Caudate nucleus (tissue), 63 donors: ENCODE measurements at places on chromosomes 2 and 18.

DNA sequence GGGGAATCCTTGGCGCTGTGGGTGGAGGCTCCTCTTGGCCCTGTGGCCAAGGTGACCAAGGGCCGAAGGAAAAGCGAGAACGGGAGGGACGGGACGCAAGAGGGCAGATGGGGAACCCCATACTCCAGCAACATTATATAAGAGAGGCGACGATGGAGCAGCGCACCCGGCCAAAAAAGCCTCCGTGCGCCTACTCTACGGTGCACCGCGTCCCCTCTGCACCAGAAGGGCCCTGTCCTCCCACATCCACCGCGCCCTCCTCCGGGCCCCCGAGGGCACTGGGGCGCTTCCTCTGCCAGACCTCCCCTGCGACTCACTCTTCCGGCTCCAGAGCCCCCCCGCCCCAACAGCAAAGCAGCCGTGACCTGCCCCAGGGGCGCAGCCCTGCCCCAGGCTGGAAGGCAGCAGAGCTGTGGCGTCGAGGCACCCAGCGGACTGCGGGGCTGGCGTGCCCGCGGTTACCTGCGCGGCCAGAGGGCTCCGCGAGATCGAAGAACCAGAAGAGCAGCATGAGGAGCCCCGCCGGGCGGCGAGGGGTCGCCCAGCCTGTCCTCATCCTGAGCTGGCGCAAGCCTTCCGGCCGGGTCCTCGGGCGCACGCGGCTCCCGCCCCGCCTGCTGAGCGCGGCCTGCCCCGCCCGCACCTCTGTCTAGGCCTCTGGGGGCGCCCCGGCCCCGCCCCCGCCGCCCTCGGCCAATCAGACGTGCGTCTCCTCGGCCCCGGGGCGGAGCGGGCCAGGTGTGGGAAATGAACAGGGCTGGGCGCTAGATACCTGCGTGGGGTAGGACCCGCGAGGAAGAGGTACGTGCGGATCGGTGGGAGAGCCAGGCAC, 106.3 kb upstream of the CD302 start:
- peak; percentile 19 for DNase-seq

GRCh38 chr2:211204902-211205301, 648.5 kb downstream of the CPS1 start:
- no peak for DNase-seq

- DNase-seq, result no peak
Measured at GRCh38 chr18:8260319-8260718, 348.9 kb upstream of the RAB12 start.

GRCh38 chr2:222297600-222297935, 1.2 kb downstream of the PAX3 start:
- no peak for DNase-seq

DNA sequence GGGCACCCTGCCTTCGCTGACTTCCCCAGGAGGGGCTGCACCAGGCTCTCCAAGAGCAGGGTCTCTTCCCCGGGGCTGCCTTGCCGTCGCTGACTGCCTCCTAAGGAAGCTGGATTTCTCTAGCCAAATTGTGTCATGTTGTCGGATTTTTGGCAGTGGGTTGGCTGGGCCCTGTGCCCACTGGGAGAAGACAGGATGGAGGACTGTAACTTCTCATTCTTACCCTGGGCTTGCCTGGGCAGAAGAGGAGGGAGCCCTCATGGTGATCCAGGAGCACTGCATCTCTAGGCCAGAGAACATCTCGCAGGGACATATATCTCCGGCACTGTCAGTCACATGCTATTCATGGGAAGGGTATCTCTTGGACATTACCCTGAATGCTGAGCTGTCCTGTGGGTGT, 6.3 kb downstream of the MYO7B start:
- no peak for DNase-seq

GRCh38 chr2:205563646-205564045, 118.7 kb upstream of the NRP2 start:
- DNase-seq, result no peak

GRCh38 chr18:3265564-3266033, 3.7 kb downstream of the MYL12B start:
- DNase-seq, result no peak

GRCh38 chr18:30675493-30675892, 367.0 kb downstream of the DSC3 start:
- DNase-seq, result no peak

DNA sequence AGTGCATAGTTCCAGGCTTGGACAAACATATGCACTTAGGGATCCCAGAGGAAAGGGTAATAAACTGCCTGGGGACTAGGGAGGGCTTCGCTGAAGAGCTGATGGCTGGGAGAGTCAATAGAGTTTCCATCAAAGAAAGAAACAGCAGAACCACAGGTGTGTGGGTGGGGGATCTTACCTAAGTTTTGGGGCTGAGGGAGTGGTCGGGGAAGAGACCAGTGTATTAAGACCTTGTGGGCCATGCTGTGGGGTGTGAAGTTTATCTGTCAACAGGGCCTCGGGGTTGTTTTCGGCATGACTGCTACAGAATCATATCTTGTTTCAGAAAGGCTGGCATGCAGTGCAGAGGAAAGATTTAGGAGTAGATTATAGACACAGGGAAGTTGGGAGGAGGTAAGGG, 31.2 kb upstream of the GTF2A1L start:
- DNase-seq, result no peak

GRCh38 chr2:1544478-1545069, 131.3 kb downstream of the TPO start:
- no peak for DNase-seq

DNA sequence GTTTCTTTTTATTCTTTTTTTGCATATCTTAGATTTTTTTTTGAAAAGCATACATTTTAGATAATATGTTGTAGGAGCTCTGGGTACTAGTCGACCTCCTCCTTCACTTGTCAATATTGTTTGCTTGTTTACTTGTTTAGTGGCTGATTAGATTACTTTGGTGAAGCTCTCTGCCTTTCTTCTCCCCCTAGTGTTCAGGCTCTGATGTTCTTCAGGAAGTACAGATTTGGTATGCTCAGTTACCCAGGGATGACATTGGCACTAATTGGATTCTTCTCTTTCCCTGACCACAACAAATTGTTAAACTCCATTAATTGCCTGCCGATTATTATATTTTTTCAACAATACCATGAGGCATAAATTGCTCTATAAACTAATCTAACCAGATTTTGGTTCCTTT, 491.2 kb downstream of the SUCLG1 start:
- DNase-seq, result no peak

DNA sequence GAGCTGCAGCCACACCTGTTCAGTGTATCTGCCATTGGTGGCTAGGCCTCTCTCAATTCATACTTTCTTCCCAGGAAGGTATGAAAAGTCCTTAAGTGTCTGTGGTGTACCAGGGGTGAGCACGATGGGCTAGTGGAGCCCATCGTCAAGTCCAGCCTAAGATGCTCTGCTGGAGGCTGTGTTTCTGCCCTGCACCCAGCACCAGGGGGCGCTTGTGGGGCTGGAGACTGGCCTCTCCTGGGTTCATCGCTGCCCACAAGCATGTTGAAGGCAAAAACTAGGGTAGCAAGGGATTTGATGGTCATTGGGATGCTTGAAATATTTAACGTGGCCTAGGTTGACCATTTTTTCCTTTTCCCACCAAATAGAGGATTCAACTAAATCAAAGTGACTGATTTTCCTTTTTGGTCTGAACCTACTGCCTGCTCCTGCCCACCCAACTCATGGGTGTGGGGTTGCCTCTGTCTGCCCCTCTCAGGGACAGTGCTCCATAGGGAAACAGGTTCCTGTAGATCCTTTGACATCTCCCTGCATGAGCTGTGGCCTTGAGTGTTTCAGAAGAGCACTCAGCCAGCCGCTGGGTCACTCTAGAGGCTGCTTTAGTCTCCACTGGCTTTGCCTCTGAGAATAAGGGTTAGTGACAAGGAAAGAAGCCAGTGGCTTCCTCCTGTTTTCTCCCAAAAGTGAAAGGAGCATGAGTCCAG, 59.0 kb downstream of the TPGS2 start:
- no peak for DNase-seq

GRCh38 chr2:177711483-177712265, 319.1 kb downstream of the AGPS start:
- DNase-seq, result no peak

DNA sequence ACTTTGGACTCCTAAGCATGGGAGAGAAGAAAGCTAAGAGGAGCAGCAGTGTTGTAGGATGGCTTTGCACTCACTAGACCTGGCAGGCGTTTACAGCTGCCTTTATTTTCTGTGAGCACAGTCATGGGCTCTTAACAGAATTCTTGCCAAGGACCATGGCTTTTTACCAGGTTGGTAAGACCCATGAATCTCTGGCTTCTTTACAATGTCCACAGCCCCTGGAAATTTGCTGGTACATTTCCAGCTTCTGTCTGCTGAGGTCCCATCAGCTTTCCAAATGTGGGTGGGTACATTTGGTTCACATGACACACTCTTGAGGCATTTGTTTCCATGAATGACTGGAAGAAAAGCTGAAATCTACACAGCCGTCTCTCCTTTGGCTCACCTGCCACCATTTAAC, 162.7 kb downstream of the PPP1R1C start:
- no peak for DNase-seq

- no peak for DNase-seq
Measured at GRCh38 chr18:51614967-51615571, 417.6 kb upstream of the MEX3C start.

DNA sequence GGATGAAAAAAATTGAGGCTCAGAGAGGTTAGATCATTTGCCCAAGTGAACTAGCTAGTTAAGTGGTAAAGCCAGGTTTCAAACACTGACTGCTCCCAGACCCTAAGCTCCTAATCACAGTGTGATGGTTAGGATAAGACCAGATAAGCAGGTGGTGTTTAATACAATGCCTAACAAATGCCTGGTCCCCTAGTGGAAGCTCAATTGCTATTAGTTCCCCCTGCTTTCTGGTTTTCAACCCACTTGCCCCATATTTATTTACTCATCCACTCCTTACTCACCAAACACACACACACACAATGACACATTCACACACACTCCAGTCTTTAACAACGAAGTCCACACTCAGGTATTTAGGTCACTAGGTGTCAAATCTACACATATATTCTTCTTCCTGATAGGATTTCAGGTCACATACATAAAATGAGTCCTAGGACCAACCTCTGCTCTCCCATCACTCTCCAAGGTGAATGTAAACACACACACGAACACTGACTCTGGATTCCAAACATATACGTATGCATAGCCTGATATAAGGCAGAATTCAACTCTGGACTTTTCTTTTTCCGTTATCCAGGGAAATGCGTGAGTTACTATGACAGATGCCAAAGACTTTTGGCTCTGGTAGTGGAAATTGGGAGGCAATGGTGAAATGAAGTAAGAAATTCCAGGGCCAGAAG, 73.6 kb upstream of the TSPYL6 start:
- no peak for DNase-seq

- no peak for DNase-seq
Measured at GRCh38 chr2:26997394-26997793, 27.0 kb downstream of the MAPRE3 start.

DNA sequence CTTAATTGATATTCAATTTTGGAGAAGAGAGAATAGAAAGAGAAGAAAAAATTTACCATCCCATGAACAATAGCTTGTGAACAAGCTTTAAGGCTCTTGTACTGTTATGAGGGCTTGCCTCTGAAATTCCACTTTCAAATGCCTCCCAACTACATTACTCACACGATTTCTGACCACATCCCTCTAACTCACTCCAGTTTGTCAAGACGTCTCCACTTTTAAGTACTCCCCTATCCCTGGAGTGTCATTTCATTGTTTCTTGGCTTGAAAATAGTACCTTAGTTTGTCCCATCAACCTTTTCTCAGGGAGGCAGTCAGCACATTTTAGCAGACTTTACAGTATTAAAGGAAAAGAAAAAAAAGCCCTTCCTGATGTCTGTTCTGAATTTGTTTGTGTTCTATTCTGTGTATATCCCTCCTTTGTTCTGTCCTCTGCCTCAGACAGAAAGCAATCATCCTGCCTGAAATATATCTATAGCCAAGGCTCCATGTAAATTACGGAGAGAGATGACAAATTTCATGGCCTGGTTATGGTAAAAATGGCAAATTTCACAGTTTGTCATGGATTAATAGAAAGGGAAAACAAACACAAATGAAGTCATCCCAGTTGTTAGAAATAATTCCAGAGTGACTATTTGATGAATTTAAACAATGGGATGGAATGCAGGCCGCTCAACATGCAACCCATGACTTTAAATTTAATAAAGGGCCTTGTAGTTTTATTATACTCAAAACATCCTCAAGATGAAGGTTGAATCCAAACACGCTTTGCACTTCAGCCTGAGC, 228.8 kb downstream of the ETAA1 start:
- DNase-seq, result no peak

- DNase-seq, result no peak
Measured at GRCh38 chr2:236936446-236936940, 149.2 kb upstream of the COPS8 start.

DNA sequence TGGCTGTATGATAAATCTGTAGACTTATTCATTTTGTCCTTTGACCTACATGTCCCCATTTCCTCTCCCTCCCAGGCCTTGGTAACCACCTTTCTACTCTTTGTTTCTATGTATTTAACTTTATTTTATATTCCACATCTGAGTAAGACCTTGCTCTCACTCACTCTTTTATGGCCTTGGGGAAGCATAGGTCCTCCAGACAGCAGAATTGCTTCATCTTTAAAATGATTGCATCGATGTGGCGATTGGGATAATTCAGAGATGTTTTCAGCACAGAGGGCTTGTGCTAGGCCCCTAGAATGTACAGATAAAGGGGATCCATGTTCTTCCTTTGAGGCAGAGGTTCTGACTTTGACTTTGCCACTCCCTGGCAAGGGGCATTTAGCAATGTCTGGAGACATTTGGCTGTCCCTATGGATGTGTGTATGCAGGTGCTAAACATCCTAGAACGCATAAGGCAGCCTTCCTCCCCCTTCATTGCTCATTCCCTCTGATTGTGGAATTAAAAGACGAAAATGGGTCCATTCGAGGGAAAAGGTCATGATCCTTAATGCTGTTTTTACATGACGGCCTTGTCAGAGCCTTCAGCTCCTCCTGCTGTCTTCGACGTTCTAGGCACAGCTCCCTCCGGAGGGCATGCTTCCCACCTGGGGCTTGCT, 1.2 kb upstream of the GPR39 start:
- DNase-seq, result no peak

DNA sequence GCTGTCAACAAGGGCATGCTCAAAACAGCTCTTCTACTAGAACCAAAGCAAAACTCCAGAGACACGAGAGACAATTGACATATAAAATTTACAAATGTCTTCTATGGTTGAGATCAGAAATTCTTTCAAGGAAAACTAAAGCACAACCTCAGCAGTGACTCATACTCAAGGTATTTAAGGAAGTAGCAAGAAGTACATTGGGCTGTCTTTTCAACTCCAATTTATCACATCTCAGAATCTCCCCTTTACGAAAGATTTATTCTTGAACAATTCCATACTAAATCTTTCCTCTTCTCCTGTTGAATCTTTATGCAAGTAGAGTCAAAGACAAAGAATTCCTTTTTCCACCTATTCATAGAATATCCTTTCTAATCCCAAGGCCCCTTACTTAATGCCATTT, 324.0 kb downstream of the IRS1 start:
- DNase-seq, result no peak

DNA sequence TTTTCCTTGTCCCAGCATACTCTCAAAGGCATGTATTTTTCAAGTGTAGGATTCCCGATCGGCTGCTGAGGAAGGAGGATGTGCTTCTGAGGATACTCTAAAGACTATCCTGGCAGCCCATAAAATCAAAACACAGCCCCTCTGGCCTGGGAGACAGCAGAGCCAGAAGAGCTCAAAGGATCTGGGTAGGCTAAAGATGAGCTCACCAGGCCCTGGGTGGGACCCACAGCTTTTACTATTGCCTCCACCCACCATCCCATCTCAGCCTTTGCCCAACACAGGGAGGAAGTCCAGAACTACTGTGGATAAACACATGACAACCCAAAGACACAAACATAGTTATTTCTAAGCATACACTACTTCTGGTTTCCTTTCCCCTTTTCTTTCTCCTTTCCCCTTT, 79.1 kb upstream of the ZFP36L2 start:
- no peak for DNase-seq
